ENCODE measurements at places on chromosomes 2 and 18.

DNA sequence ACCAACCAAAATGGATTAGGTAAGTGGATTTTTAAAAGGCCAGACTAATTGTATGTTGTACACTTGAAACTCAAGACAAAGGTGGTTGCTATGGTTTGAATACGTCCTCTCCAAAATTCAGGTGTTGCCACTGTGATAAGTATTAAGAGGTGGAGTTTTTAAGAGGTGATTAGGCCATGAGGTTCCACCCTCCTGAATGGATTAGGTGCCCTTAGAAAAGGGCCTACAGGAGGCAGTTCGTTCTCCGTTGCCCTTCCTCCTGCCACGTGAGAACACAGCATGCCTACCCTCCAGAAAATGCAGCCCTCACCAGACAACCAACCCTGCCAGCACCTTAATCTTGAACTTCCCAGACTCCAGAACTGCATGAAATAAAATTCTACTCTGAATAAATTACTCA is 51.2 kb downstream of the CHMP3 start:
- no peak for DNase-seq

GRCh38 chr2:21041943-21042707 is 1.7 kb downstream of the APOB start:
- no peak for DNase-seq

DNA sequence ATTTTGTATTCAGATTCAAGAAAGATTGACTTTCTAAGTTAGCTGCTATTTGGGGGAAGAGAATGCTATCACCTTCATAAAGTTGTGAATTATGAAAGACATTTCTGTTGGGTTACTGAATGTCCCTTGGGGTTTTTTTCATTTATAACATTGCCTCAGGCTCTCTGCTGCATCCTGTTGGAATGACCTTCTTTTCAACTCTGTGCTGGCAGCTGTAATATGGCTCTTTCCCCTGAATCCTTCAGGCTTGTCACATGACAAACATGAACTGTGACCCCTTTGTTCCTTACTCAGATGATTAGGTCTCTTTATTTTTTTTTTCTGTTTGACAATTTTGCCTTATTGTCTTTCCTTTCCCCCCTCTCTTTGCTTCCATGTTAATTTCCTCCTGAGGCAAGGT is 159.8 kb downstream of the TAF4B start:
- DNase-seq, result peak; percentile 53

GRCh38 chr2:177673602-177674595 is 281.3 kb downstream of the AGPS start:
- no peak for DNase-seq

- DNase-seq, result no peak
Measured at GRCh38 chr2:166944909-166945308, 56.6 kb downstream of the XIRP2 start.

- DNase-seq, result no peak
Measured at GRCh38 chr18:62438018-62438329, 84.9 kb upstream of the ZCCHC2 start.

- no peak for DNase-seq
Measured at GRCh38 chr2:226030369-226030768, 630.9 kb downstream of the NYAP2 start.

DNA sequence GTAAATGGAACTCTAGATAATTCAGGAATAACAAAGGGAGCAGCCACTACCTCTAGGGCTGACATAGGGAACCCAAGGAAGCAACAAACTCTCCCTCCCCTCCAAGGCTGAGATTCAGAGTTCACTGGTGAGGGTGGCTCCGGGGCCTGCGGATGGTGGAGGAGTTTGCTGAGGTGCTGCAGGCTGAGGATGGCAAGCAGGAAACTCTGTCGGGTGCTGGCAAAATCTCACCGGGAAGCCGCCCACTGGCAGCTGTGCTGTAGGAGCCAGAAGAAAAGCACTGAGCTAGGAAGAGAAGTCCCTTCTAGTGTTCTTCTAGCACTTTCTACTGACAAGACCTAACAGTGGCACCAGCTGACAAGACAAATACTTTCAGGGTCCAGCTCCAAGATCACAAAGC is 12.5 kb upstream of the HAAO start:
- DNase-seq, result no peak

GRCh38 chr2:127067620-127068350 is 39.2 kb downstream of the BIN1 start:
- DNase-seq, result peak; percentile 67

DNA sequence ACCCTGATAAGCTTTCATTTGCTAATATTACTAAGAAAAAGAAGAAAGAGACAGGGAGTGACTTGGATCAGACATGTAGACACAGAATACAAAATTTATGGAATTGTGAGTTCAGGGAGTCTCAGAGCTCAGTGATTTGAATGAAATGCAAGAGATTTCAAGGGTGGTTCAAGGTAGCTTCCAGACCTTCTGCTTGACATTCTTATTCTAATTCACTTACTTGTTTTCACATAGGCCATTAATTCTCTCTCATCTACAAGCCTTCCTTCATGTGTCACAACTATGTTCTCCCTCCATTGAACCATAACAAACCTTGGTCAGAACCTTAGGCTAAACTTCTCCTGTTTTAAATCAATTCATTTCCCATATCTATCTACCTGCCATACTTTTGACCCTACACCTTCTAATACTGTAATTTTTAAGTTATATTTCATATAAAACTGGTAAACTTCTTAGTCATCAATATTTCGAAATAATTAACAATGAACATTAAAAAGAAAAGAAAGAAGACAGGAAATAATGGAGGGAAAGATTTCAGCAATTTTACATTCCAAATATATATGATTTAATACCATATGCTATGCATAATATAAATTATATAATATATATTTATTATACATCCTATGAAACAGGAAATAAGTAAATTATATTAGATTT is 139.2 kb upstream of the PDE1A start:
- no peak for DNase-seq

DNA sequence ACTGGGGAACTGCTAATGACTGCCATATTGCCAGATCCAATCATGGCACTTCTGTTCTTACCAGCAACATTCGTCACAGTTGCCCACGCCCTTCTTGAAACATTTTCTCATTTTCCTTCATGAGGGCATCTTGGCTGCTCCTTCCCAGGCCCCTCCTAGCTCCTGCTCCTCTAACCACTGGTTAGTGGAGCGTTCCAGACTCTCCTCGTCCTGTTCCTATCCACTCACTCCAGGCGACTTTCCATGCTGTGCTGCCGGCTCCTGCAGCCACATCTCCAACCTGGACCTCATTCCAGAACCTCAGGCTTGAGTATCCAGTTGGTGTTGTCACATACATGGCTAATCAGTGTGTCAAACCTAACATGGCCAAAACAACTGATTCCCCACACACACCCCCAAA is 1.3 kb upstream of the ADI1 start:
- DNase-seq, result no peak

DNA sequence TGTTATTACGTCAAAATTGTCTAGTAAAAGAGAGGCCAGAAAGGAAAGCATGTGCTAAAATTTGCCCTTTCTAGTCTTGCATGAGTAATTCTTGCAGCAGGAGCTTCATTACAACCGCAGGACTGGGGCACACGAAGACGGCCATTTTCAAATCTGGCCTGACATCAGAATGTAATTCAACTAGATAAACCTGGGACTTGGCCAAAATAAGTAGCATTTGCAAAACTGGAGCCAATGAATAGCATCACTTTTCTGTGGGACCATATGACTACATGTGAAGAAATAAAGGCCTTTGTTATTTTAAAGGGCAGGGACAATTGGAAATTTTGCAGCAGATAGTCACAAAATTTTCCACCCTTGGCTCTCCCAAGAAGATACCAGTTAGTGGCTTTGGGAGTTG is 3.0 kb upstream of the FZD7 start:
- DNase-seq, result no peak

GRCh38 chr2:220104871-220105351 is 477.5 kb downstream of the SLC4A3 start:
- DNase-seq, result peak; percentile 47

- DNase-seq, result no peak
Measured at GRCh38 chr18:13486284-13486683, 240.1 kb downstream of the FAM210A start.

GRCh38 chr2:225468131-225468530 is 68.6 kb downstream of the NYAP2 start:
- DNase-seq, result peak; percentile 4

- no peak for DNase-seq
Measured at GRCh38 chr2:214577769-214578168, 166.9 kb downstream of the VWC2L start.
